ENCODE measurements at places on chromosomes 4 and X.

DNA sequence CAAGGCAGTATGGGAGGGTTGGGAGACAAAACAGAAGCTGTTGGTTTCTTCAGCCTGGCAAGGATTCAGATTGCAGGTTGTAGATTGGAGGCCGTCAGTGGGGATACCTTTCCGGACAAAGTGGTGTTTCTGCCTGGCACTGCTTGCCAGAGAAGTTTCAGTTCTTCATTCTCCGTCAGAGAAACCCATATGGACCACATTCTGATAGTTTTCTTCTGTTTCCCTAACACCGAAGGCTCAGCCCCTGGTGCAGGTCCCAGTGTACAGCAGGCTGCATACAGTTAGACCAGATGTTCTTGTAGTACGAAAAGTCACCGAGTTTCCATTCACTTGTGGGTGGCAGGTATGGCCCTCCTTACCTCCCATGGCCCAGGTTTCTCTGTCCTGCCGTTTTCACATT is 107.3 kb downstream of the PTTG2 start:
- DNase-seq = no peak

- peak; percentile 65 for DNase-seq
These were observed 34.0 kb downstream of the ETDB start for GRCh38 chrX:135086197-135086854.

- DNase-seq = no peak
These were observed at the start of gene UGT2B17 for GRCh38 chr4:68576272-68577125. Gene UGT2B17 (minus strand): TSS chr4:68576322. CDS start chr4:68568484, 7,838 bp downstream.

DNA sequence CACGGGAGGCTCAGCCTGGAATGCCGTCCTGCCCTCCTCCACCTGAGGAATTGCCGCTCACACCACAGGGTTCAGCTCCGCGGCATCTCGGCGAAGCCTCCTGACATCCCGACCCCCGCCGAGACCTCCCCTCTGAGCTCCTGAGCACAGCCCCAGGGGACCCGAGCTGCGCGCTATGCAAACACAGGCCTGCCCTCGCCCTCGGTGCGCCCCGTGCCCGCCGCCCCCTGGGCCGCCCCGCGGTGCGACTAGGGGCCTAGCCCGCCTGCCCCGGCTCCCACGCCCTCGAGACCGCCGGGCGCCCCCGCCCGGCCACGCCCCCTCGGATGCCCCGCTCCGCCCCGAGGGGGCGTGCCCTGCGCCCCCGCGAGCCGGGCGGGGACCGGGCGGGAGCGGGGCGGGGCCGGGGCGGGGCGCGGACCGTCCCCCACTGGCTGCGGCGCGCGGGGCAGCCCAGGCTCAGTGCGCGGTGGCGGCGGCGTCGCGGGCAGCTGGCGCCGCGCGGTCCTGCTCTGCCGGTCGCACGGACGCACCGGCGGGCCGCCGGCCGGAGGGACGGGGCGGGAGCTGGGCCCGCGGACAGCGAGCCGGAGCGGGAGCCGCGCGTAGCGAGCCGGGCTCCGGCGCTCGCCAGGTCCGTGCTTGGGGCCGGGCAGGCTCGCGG is at the start of gene FGFR3:
Gene FGFR3 (plus strand): TSS at position 462 of the 664 bp plus-strand sequence. CDS start 642 bp downstream, outside the sequence.
- DNase-seq = peak; percentile 12

- no peak for DNase-seq
These were observed 55.9 kb upstream of the MTM1 start for GRCh38 chrX:150512461-150512901.

DNA sequence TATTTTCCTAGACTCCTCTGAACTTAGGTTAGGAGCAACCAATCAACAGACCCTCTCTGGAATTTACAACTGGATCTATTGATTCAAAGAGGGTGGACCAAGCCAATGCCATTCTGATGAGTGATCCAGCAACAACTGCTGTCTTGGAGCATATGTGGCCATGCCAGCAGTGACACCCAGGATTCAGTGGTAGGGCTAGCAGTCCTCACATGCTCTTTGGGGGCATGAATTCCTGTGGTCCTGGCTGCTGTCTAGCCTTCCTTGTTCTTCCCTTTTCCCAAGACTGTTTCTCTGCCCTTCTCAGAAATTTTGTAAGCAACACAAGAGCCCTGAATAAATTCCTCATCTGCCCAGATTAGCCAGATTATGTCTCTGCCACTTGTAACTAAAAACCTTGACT is 61.5 kb upstream of the GATB start:
- no peak for DNase-seq

- no peak for DNase-seq
These were observed 2.6 kb upstream of the MID2 start for GRCh38 chrX:107823042-107823441.

- no peak for DNase-seq
These were observed 81.8 kb upstream of the MAGEA4 start for GRCh38 chrX:151830911-151831310.

DNA sequence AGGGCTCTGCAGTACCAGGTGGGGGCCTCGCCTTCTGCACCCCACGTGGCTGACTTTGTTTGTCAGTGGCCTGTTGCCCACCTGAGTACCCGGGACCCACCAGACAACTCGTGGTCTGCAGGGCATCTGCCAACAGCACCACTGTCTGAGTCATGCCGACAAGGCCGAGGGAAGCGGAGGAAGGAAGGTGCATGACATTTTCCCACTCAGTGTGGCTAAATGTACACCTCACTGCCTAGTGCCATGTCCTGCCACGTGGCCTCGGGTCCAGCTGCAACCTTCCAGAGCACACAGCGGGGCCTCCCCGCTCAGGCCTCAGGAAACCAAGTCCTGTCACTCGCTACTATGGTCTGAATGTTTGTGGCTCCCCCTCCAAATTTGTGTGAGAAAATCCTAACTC is 22.1 kb downstream of the ABLIM2 start:
- DNase-seq = no peak

DNA sequence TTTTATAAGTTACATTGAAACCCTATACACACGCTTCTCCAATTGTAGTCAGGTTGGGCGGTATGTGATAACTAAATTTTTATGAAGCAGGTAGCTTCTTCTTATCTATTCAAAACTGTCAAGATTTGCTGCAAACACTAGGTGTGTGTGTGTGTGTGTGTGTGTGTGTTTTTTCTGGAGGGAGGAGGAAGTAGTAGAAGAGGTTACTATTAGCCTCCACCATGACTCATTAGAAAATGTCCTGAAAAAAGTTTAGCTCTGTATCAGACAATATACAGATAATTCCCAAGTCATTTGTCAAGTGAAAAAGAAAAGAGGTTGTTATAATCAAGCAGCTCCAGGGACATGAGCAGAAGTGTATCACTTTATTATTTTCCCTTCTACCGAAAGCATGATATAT is 33.9 kb downstream of the PCDH7 start:
- no peak for DNase-seq

DNA sequence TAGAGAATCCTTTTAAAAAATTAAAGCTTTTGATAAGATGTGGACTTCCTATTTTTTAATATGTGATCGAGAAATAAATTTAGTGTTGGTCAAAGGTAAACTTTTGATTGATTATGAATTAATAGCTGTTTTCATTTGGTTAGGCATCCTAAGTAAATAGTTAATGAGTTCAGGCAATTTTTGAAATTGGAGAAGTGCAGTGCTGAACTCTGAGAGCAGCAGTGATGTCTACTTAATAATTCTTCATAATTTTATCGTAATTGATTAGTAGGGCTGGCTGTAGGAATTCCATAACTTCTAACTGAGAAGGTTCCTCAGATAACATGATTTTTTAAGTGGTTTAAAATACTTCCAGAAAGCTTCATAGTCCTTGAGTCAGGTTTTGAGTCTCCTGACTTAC is 1.5 kb downstream of the MND1 start:
- no peak for DNase-seq

DNA sequence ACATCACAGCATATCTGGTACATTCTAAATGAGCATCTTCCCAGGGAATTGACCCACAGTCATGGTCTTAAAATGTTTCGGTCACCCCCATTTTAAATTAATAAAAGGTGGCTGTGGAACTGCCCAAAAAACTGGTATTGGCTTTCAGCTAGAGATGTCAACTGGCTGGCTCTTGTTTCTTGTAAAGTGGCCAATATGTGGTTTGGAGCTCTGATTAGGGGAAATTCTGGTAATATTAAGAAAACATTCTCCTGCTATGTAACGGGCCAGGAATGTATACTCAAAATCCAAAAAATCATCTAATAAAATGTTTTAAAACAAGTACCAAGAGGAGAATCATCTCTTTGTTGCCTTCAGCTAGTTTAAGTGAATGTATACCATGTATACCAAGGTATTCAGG is 62.0 kb upstream of the VCX2 start:
- DNase-seq = no peak

- no peak for DNase-seq
These were observed 85.1 kb downstream of the APBB2 start for GRCh38 chr4:41129128-41129754.

DNA sequence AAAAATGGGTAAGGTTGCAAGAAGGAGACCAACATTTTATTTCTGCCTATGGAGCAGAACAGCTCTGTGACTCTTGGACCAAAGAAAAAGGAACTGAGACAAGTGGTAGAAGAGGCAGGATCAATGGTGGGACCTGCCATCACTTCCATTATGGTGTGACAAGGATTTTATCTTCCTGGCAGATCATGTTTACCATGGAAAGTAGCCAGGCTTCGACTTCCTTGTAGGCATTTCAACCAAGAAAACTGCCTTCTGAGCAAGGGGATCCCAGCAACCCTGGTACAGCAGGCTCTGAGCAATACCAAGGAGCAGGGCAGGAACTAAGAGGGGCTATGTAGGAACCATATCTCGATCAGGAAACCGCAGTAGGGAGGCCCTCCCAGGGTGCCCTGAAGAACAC is 317.4 kb downstream of the IQCM start:
- no peak for DNase-seq

DNA sequence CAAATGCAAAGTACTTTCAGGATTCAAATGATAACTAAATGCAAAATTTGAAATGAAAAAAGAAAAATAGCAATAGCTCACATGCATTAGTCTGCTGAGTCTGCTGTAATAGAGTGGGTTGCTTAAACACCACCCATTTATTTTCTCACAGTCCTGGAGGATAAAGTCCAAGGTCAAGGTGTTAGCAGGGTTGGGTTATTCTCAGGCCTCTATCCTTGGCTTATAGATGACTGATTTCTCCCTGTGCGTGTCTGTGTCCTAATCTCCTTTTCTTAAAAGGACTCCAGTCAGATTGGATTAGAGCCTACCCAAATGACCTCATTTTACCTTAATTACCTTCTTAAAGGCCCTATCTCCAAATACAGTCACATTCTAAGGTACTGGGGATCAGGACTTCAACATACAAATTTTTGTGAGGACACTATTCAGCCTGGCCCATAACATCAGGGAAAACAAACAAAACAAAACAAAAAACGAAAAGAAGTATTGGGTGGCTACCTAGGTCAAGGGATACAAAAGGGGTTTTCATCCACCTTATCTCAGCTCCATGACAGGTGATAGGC is 6.3 kb upstream of the TBL1X start:
- no peak for DNase-seq

GRCh38 chrX:883588-883987 is 253.0 kb downstream of the SHOX start:
- no peak for DNase-seq

DNA sequence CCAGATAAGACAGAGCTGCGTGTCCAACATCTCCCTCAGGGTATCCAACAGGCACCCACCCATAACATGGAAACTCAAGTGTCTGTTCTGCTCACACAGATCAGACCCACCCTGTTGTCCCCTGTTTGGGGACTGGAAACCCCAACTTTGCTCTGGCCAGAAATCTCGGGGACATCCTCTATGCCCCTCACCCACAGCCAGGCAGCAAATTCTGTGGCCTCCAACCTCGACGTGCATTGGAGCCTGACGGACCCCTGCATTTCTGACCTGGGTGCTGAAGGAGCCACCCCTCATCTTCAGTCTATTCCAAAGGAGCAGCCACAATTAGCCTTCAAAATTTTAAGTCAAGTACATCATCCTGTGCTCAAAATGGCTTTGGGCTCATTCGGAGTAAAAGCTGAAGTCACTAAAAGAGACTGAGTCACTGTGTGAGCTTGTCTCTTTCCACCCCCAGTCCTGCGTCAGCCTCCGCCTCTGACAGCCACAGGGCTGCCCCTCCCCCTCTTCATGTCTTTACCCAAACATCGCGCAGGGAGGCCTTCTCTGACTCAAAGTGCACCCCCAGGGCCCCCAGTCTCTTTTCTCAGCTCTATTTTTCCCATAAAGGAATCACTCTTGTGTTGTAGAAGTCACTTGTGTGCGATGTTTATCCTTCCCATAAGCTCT is 24.4 kb upstream of the PDE6B start:
- DNase-seq = no peak

- no peak for DNase-seq
These were observed 8.0 kb upstream of the FNIP2 start for GRCh38 chr4:158760866-158761265.

DNA sequence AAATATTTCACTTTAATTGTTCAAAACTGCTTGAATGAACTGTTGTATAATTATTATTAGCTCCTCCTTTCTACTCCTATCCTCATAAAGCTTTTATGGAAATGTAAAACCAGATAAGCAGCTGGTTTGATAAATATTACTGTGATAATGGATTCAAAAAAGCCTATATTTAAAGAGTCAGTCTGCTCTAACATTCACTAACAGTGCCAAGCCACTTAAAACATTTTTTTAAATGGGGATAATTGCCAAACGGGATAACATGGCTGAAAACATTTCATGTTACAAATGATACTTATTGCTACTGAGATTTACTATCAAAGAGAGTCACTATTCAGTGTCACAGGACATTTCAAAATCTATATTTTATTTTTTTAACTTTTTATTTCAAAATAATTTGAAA is 17.4 kb downstream of the ARHGAP24 start:
- no peak for DNase-seq

DNA sequence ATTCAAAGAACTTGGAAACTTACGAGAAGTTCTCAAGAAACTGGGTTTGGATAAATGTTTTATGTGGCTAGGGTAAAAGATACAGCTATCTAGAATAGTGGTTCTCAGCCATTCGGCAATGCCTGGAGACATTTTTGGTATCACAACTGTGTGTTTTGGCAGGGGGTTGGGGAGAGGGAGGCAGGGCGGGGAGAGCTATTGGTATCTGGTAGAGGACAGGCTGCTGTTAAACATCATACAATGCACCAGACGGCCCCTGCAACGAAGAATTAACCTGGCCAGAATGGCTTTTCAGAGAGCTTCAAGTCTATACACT is 50.8 kb upstream of the MND1 start:
- DNase-seq = no peak

DNA sequence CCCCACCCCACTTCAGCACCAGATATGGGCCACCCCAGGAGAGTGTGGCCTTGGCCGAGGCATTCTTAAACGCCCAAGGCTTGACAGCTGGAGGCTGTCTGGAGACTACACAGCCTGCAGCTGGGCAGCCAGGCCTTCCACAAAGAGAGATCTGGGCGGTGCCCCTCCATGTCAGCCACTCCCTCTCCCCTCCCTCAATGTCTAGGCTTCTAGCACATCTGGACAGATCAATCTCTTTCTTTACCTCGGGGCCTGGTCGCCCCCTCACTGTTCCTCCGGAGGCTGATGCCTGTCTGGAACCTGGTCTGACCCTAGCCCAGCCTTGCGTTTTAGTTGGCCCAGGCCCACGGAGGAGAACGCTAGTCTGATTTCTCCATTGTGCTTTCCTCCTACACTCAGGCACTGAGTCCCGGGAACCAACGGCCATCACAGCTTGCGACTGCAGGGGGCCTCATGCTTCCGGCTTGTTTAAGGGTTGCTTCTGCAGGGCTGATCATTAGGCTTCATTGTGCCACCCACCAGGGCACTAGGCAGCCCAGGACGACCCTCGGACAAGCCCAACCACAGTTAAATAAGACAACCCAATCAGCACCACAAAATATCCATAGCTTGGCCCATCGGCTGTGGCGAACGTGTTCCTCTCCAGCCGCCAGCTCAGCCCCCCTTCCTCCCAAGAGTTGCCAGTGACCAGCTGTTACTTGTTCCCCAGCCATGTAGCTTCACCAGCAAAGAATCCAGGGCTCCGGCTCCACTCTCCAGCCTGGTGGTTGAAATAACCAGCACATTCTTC is 200.6 kb downstream of the BCOR start:
- no peak for DNase-seq

GRCh38 chr4:93396272-93396671 is 432.3 kb upstream of the ATOH1 start:
- peak; percentile 28 for DNase-seq

Measured in NCI-H460 (cell line).